Left hindlimb (tissue), 1 donor: ENCODE measurements at places on chromosomes 16 and 17.

- no peak for DNase-seq
These were observed 27.1 kb downstream of the TBC1D3B start for GRCh38 chr17:36149296-36149820.

DNA sequence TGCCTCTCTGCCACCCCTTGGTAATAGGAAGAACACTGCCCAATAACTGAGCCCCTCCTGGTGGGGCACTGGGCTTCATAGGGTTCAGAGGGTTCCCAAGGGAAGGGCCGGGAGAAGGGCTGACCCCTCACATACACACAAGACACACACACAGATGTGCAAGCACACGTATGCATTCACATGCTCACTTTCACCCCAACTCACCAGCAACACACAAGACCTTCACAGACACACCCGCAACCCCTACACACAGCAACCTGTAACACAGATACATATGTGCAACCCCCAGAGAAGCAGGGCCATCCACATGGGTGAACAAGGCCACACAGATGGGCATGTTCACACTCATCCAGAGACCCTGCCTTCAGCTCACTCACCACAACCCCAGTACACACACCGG is 225.1 kb downstream of the ZNF423 start:
- no peak for DNase-seq

DNA sequence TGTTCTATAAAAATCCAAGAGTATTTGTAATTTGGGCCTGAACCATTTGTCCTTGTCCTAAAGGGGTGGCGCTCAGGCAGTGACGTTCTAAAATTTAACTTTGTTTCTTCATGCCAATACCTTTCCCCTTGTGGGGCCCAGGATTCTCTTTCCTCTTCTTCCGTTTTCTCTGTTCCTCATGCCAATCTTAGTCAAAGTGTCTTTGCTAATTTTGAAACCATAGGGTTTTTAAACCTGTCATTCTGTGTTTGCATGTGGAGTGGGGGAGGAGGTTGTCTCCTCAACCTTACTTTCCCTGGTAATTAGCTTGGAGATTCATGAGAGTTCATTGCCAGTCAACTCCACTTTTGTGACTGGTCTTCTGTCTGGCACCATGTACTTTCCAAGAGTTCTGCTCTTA is 337.1 kb downstream of the MAF start:
- no peak for DNase-seq

GRCh38 chr17:35213412-35213940 is 19.3 kb upstream of the SLC35G3 start:
- no peak for DNase-seq

DNA sequence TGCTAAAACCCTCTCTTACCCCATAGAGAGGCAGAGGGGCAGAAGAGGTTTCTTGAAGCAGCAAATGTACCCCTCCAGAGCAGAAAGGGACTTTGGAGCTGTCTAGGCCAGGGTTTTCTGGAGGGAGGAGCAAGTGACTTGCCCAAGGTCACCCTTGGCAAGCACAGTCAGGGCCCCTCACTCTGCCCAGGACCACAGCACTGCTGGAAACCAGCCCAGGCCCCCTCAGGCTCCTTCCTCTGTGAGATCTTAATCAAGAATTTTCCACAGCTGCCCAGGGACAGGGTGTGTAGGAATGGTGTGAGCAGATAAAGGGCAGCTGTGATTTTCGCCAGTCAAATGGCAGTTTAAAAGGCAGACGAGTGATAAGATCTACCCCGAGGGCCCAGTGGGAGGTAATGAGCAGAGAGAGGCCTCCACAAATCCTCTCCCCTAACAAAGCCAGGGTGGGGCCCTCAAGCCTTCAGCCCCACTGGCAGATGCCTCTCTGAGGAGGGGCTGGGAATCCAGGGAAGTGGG is 3.9 kb upstream of the SLC12A3 start:
- DNase-seq, result peak; percentile 41

DNA sequence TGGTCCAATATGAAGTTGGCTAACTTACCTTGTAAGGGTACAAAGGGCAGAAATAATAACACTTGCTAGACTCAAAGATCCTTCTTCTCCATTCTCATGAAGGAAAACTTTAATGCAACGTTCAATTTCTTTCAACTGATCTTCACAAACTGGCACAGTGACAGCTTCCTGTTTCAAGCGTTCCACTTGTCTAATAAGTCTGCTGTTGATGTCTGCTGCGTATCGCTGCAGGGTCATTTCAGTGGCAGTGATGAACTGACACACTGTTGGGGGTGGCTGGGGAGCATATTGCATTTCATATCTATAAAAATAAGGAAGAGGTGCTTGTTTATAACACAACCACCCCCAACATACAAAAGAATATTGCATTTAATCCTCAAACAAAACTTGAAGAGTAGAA is 33.5 kb upstream of the ARL6IP1 start:
- DNase-seq, result no peak

GRCh38 chr17:28412099-28412498 is 6.1 kb upstream of the SLC46A1 start:
- no peak for DNase-seq

GRCh38 chr17:38601539-38602351 is 4.0 kb downstream of the SRCIN1 start:
- peak; percentile 71 for DNase-seq

GRCh38 chr16:64469351-64469750 is 652.5 kb downstream of the CDH11 start:
- DNase-seq, result no peak

DNA sequence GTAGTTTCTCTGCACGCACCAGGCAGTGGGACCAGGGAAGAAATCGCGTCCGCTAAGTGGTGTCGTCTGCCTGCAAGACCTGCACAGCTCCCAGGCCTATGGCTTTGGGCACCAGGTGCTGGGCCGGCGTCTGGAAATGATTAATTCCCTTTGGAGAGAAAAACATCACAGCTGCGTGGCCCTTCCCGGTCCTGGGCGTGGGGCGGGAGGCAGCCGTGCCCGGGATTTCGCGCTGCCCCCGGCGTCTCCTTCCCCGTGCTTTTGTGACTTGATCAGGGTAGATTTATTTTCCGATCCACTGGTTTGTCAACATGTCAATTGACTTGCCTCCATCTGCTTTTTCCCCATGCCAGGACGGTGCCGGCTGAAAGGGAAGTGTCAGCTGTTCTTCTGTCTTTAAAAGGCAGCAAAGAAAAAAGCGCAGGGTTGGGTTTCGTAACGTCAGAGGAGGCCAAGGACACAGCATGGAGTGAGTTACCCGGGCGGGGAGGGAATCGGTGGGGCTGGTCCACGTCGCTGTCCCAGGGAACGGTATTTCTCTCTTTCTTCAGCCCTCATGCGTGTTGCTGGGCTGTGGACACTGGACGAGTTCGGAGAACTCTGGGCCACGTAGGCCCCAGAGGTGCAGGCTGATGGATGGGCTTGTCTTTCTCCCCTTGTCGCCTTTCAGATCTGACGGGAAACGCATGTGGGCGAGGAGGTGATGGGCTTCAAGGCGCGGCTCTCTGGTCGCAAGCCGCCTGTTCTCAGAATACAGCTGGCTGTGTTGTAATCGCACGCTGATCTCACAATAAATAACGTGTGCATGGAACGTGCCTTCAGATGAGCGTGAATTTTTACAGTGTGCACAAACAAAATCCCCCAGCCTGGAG is 188.1 kb upstream of the ZNF469 start:
- peak; percentile 66 for DNase-seq

DNA sequence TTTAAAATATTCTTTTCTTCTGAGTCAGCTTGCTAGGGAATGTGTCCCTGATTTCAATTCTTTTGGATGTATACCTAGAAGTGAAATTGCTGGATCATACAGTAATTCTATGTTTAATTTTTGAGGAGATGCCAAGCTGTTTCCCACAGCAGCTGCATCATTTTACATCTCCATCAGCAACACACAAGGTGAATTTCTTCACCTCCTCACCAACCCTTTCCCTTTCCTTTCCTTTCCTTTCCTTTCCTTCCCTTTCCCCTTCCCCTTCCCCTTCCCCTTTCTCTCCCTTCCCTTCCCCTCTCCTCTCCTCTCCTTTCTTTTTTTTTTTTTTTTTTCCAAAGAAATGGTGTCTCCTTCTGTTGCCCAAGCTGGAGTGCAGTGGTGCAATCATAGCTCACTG is 45.4 kb upstream of the BRD7 start:
- DNase-seq, result no peak

- DNase-seq, result no peak
These were observed 10.0 kb downstream of the LRRC36 start for GRCh38 chr16:67336648-67337047.

DNA sequence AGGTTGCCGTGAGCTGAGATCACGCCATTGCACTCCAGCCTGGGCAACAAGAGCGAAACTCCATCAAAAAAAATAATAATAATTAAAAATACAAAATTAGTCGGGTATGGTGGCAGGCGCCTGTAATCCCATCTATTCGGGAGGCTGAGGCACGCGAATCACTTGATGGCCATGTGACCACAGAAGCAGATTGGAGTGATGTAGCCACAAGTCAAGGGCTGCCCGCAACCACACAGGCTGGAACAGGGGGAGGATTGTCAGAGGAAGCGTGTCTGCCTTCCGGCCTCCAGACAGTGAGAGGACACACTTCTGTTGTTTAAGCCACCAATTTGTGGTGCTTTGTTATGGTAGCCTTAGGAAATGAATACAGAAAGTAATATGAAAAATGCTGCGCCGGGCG is 11.8 kb upstream of the NAGS start:
- DNase-seq, result no peak

DNA sequence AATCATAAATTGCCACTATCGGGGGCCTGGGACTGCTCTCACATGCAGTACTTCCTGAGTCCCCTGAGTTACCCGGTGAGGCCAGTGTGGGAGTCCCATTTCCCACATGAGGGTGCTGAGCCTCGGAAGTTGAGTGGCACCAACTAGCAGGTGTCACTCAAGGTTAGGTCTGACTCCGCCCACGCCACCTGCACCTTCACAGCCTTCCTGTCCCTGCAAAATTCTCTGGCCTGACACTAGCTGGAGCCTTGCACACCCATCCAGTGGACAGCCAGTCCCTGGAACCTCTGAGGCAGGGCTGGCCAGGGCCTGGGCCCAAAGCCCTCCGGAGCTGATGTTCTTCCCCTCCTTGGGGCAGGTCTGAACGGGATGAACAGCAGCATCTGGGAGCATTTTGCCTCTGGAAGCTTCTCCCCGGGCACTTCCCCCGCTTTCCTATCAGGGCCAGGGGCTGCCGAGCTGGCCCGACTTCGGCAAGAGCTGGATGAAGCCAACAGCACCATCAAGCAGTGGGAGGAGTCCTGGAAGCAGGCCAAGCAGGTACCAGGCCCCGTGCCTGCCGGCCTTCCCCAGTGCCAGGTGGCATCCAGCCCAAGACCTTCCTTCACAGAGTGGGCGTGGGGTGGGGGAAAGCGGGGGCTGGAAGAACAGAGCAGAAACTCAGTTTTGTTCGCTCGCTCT is 21.9 kb downstream of the UNC13D start:
- no peak for DNase-seq

DNA sequence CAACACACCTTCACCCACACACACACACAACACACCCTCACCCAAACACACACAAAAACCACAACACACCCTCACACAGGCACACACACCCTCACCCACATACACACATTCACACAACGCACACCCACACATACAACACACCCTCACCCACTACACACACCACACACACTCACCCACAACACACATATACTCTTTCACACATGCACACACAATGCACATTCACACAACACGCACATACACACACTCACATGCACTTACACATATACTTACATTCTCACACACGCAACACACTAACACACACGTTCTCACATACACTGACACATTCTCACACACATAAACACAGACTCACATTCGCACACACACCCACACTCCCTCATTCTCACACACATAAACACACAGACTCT is 3.8 kb downstream of the ASGR1 start:
- no peak for DNase-seq

- DNase-seq, result no peak
These were observed 7.4 kb upstream of the OR1A2 start for GRCh38 chr17:3189961-3190360.

- DNase-seq, result no peak
These were observed 50.8 kb upstream of the MAF start for GRCh38 chr16:79651363-79651762.

DNA sequence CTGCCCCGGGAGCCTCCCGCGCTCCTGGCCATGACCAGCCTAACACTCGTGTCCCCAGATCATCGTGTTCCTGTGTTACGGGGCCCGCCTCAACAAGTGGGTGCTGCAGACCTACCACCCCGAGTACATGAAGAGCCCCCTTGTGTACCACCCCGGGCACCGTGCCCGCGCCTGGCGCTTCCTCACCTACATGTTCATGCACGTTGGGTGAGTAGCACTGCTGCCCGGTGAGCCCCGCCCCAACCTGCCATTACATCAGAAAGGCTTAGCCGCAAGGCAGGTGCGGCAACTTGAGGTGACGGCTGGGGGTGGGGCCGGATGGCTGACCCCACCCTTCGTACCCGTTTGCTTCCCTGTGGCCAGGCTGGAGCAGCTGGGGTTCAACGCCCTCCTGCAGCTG is 1.4 kb downstream of the RHBDL1 start:
- DNase-seq, result no peak

GRCh38 chr17:72723711-72724110 is 368.8 kb downstream of the SLC39A11 start:
- DNase-seq, result no peak

DNA sequence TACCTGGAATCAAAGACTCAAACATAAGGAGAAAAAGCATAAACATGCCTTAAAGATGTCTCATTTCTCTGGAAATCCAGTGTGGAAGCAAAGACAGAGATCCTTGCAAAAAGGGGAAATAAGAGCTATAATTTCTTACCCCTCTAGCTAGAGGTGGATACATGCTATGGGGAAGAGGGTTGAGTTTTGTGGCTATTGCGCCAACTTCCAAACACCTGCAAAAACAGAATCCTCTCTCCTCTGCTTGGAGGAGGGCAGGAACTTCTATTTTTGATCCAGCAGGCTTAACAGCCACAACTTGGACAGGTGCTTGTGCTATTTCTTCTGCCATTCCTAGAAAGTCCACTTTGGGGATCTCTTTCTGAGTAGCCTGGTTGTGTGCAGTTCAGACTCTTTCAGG is 21.5 kb upstream of the NUDT7 start:
- no peak for DNase-seq

DNA sequence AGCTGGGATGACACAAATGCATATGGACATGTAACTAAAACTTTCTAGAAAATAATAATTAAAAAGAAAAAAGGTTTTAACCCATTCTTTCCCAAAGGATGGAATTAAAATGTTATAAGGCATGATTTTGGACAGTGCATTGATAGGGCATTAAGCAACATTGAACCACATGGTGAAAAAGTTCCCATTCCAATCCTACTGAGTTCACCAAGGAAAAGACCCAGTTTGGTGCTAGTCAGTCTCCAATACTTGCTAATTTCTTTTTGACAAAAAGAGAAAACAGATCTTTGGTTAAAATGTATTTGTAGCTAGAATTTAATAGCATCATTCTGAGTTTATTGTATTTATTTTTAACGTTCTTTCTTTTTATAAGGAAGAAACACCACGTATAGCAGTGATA is 28.1 kb downstream of the EMP2 start:
- DNase-seq, result no peak

DNA sequence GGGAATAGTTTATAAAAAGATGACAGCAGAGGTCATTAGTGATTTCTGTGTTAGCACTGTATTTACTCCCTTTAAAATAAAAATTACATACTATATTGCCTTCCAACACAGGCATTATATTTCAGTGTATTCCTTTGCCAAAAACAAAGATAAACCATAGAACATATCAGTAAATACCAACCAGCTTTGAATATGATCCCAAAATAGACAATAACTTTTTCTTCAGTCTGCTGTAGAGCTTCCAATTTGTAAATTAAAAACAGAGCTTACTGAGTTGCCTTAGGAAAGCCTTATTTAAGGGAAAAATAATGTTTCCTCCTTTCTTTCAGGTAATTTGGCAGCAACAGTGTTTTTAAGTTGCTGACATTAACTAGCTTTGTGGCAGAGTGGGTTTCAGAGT is 352.1 kb upstream of the TBX2 start:
- no peak for DNase-seq

GRCh38 chr17:83121921-83122820 is 42.8 kb downstream of the METRNL start:
- peak; percentile 19 for DNase-seq
